ENCODE measurements at places on chromosomes 4 and X.

- DNase-seq = no peak
These were observed 21.9 kb upstream of the ARHGAP10 start for GRCh38 chr4:147709999-147710398.

DNA sequence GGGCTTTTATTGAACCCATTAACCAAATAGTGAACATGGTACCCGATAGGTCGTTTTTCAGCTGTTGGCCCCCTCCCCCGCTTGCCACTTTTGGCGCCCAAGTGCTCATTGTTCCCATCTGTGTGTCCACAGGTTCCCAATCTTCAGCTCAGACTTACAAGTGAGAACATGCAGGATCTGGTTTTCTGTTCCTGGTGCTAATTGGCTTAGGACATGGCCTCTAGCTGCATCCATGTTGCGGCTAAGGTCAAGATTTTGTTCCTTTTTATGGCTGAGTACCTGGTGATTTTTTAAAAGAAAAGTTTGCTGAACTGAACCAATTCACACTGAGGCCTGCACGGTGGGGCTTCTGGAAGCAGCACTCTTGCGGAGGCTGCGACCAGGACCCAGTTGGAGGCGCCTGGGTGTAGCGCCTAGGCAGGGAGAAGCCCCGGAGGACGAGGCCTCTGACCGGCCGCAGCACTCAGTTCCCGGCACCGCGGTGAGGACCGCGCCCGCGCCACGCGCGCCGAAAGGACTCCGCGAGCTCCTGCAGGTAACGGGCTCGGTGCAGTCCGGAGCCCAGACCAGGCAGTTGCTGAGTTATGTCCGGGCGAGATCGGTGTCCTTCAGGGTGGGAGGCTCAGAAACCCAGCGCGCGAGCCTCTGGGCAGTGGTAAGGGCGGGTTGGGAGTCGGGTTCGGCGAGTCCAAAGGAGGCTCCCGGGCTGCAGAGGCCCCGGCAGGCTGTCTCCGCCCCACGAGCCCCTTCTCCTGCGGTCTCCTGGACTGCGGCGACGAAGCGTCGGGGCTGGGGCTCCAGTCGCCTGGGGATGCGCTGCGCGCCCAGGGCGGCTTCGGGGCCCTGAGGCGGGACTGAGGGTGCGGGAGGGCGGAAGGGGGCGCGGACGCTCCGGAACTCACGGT, 15.8 kb upstream of the SLC25A4 start:
- no peak for DNase-seq

DNA sequence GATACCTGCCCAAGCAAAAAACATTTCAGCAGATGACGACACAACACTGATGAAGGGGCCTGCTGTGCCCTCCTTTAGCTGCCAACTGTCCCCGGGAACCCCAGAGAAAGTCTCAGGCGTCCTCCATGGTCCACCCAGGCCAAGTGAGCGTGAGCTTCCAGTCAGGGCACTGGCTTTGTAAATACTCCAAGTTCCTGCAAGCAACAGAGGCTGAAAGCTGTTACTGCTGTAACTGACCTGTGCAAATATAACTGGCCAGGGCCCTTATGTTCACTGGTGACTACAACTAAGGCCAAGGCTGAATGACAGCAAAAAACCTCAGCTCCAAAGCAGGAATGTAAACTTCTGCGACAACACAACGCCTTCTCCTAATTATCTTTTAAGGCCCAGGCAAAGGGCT, 8.2 kb downstream of the WDR1 start:
- DNase-seq = no peak

DNA sequence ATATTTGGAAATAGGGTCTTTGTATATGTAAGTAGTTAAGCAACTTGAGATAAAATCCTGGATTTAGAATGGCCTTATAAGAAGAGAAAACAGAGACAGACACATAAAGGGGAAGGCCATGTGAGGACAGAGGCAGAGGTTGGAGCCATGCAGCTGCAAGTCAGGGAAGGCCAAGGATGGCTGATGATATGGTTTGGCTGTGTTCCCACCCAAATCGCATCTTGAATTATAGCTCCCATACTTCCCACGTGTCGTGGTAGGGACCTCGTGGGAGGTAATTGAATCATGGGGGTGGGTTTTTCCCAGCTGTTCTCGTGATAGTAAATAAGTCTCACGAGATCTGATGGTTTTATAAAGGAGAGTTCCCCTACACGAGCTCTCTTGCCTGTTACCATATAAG, 76.3 kb downstream of the STK32B start:
- DNase-seq = no peak

- no peak for DNase-seq
These were observed 95.4 kb downstream of the NYX start for GRCh38 chrX:41542536-41542935.

GRCh38 chr4:73006286-73006990, 63.1 kb downstream of the COX18 start:
- no peak for DNase-seq

DNA sequence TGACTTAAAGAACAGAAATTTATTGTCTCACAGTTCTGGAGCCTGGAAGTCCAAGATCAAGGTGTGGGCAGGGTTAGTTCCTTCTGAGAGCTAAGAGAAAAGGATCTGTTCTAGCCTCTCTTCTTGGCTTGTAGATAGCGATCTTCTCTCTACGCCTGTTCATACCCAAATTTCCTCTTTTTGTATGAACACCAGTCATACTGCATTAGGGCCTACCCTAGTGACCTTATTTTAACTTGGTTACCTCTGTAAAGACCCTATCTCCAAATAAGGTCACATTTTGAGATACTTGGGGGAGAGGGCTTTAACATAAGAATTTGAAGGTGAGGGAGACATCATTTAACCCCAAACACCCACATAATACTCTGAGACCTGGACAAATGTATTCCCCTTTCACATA, 55.6 kb upstream of the SPP1 start:
- no peak for DNase-seq

GRCh38 chr4:138790706-138791340, 224.8 kb upstream of the NOCT start:
- no peak for DNase-seq

DNA sequence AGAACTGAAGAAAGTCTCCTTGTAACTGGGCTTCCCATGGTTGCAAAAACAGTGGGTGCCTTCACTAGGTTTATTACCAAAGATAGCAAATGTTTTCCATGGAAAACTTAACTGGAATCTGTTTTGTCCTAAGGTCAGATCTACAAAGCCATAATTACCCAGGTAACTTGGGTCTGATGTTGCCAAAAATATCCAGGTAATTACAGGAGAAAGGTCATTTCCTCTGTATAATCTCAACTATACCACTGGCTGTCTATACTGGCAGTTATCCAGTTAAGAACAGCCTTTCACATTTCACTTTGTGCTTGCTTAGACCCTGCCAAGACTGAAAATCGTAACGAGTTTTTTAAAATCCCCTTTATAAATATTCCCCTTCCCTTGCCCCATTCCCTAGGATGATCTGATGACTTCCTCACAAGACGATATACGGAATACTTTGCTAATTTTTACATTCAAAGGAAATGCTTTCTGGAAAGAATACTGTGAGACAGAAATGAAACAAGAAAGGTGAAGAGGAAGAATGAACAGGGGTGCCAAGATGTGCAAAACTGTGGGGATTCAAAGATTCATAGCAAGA, 105.5 kb downstream of the MAML3 start:
- no peak for DNase-seq

All from GOT3 (cell line).